ENCODE measurements at places on chromosomes 6 and 20.

- DNase-seq, result no peak
- no peak overlapping the region for H3K27ac ChIP-seq
- H3K4me3 ChIP-seq, result no peak overlapping the region
- H3K36me3 ChIP-seq, result no peaks in the 10 kb centered on the region
- H3K27me3 ChIP-seq, result no peaks in the 10 kb centered on the region
Observed at GRCh38 chr6:21034345-21034744, 500.1 kb downstream of the CDKAL1 start.

- no peaks in the 10 kb centered on the region for H3K36me3 ChIP-seq
- DNase-seq, result no peak
- H3K27ac ChIP-seq, result no peak overlapping the region
- H3K4me1 ChIP-seq, result peaks cover 3% of the 10 kb centered on the region
- no peak overlapping the region for H3K4me3 ChIP-seq
- no peaks in the 10 kb centered on the region for H3K27me3 ChIP-seq
Observed at GRCh38 chr20:4809707-4810106, 88.0 kb downstream of the PRND start.

- no peaks in the 10 kb centered on the region for H3K27me3 ChIP-seq
- DNase-seq, result no peak
- no peak overlapping the region for H3K4me3 ChIP-seq
- H3K36me3 ChIP-seq, result no peaks in the 10 kb centered on the region
- H3K27ac ChIP-seq, result no peak overlapping the region
Observed at GRCh38 chr20:39538317-39538716, 576.2 kb downstream of the DHX35 start.

DNA sequence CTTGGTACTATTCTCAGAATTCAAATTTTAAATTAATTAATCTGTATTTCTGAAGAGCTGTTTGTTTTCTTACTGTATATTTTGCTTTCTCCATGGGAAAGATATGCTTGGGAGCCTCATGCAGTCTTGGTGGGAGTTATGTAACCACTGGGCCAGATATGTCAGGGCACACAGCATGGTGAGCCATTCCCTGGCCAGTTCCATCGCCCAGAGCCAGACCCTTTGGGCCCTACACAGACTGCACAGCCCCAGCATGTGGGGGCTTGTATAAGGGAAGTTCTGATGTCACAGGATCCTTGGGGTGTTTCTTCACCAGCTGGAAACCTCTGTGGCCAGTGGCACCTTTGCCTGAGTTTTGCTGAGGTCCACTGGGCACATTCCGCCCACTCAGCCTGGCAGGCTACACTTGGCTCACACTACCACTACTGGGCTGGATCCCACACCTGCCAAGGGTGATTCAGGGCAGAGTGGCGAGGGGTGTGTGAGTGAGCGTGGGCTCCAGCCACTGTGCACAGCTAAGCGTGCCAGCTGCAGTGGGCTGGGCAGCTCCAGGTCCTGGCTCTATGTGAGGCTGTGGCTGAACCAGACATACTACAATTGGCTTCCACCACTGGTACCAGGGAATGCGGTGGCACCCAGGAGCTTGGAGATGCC is 293.5 kb downstream of the ARHGAP18 start:
- H3K4me3 ChIP-seq, result no peak overlapping the region
- no peaks in the 10 kb centered on the region for H3K4me1 ChIP-seq
- H3K27ac ChIP-seq, result no peak overlapping the region
- H3K36me3 ChIP-seq, result no peaks in the 10 kb centered on the region
- DNase-seq, result no peak

DNA sequence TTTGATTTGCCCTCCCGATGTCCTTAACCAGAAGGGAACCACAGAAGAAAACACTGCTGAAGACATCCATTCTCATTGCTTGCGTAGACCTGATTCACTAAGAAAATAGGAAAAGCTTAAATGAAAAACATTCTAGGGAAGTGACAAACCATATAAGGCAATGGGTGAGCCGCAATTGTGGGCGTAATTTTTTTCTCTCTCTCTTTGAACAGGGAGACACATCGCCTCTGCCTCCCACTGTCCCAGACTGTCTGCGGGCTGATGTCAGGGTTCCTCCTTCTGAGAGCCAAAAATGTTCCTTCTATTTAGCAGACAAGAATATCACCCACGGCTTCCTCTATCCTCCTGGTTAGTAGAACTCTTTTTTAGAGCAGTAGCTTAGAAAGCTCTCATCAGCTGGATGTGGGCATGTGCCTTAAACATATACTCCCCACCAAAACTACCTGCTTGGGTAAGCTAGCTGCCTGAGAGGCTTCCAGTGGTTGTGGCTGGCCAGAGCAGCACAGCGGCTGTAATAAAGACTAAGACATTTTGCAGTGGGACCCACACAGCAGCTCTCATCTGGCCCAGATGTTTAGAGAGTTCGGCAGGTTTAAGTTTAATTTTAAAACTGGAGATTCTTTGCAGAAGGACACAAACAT is 22.7 kb upstream of the CTAGE9 start:
- no peak overlapping the region for H3K27ac ChIP-seq
- no peaks in the 10 kb centered on the region for H3K36me3 ChIP-seq
- H3K4me1 ChIP-seq, result no peaks in the 10 kb centered on the region
- no peak overlapping the region for H3K4me3 ChIP-seq
- no peak for DNase-seq

- H3K27ac ChIP-seq, result no peak overlapping the region
- H3K36me3 ChIP-seq, result no peaks in the 10 kb centered on the region
- H3K4me1 ChIP-seq, result peaks cover 3% of the 10 kb centered on the region
- H3K27me3 ChIP-seq, result no peaks in the 10 kb centered on the region
- DNase-seq, result no peak
Observed at GRCh38 chr6:4426968-4427367, 291.6 kb upstream of the ECI2 start.

DNA sequence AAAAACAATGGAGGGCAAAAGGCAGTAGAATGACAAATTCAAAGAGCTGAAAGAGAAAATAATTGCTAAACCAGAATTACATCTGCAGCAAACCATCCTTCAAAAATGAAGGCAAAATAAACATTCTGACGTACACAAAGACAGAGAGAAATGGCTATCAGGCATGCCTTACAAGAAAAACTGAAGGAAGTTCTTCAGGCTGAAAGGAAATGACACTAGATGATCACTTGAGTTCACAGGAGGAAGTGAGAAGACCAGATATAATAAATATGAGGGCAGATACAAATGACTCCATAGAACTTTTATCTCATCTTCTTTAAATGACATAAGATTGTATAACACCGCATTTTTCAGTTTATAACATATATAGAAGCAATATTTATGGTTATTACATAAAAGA is 30.0 kb downstream of the DZANK1 start:
- H3K36me3 ChIP-seq, result no peaks in the 10 kb centered on the region
- no peak overlapping the region for H3K4me3 ChIP-seq
- DNase-seq, result no peak
- H3K4me1 ChIP-seq, result no peaks in the 10 kb centered on the region
- H3K27me3 ChIP-seq, result no peaks in the 10 kb centered on the region

- no peak overlapping the region for H3K27ac ChIP-seq
- H3K36me3 ChIP-seq, result no peaks in the 10 kb centered on the region
- H3K27me3 ChIP-seq, result no peaks in the 10 kb centered on the region
- DNase-seq, result no peak
- no peak overlapping the region for H3K4me3 ChIP-seq
- no peaks in the 10 kb centered on the region for H3K4me1 ChIP-seq
Observed at GRCh38 chr6:4607793-4608192, 168.4 kb upstream of the CDYL start.

DNA sequence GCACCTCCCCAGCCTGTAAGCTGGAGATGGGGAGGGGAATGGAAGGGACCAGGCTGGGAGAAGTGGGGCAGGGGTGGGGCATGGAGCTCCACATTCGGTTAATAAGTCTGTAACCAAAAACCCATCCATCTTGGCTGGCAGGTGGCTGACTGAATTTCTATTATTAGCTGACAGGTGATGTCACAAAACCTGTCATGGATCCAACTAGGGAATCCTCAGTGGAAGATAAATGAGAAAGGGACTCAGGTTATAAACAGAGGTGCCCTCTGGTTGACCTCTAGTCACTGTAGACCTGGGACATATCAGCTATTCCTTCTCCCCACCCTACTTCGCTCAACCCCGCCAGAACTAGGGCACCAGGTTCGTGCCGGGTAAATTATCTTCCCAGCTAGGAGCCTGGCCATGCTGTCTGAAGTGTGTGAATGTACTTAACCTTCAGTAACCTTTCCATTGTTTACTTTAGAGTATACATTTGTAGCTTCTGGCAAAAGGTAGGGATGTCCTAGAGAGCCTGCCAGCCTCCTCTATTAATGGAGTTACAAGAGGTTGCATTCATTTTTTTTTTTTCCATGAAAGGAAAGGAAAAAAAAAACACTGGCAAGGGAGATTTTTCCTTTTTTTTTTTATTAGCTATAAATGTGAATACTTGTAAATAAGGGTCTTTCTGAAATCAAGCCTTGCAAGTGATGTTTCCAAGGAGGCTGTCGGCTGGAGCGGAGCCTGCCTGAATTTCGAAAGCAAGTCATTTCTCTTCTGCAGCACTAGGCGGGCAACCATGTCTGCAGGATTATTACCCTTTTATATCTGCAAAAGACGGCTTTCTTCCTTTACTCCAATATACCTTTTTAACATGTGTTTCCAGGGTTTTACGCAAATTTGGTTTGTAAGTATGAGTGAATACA is 135.9 kb downstream of the TMEM242 start:
- no peak overlapping the region for H3K4me3 ChIP-seq
- H3K4me1 ChIP-seq, result no peaks in the 10 kb centered on the region
- H3K36me3 ChIP-seq, result peaks cover 16% of the 10 kb centered on the region
- DNase-seq, result no peak
- H3K27ac ChIP-seq, result no peak overlapping the region

DNA sequence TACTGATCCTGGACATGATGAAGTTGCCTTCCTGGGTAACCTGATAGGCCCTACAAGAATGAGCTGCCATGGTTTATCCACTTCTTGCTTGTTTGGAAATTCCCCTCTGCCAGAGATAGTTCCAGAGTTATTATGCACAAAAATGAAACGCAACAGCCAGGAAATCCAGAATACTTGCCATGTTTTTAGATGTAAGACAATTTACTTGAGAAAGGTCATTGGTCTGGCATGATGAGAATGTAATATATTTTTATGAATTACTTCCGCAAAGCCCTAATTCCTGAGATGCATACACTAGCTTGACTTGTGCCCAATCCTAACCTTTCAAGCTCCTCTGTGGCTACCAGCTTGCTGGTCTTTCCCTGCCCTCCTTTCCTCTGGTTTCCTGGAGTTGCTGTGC is 27.9 kb upstream of the NT5E start:
- H3K4me3 ChIP-seq, result no peak overlapping the region
- no peak for DNase-seq
- no peak overlapping the region for H3K27ac ChIP-seq

DNA sequence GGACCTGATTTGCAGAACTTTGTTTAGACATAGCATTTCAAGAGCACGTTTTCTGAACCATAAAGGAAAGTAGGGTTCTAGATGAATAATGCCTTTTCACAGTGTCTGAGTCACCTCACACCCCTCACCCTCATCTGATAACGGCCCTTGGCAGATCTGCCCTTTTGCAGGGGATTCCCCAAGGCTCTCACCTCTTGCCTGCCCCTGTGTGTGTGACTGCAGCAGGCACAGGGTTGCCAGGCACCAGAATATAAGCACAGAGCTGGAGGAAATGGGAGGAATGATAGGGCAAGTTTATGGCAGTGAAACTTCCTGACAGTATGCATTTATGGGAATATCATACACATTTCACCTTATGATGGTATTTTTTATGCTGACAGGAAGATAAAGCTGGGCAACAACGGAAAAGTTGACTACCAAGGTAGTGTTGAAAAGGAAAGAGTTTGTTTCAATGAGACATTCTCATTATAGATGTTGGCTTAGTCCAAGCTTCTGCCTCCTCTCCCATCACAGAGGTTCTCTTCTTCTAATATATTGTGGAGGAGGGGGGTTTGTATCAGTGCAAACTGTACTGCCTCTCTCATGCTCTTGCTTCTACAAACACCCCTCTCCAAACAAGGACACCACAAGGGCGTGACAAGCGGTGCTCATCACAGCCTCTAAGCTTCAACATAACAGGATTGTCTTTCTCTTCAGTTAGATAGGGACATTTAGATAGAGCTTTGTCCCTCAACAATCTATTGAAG is 101.5 kb upstream of the BACH2 start:
- H3K27ac ChIP-seq, result no peak overlapping the region
- no peak for DNase-seq
- no peaks in the 10 kb centered on the region for H3K36me3 ChIP-seq
- H3K4me1 ChIP-seq, result no peaks in the 10 kb centered on the region
- no peaks in the 10 kb centered on the region for H3K27me3 ChIP-seq

- no peak overlapping the region for H3K27ac ChIP-seq
- no peaks in the 10 kb centered on the region for H3K27me3 ChIP-seq
- H3K36me3 ChIP-seq, result peaks cover 68% of the 10 kb centered on the region
- H3K4me3 ChIP-seq, result no peak overlapping the region
- no peak for DNase-seq
Observed at GRCh38 chr6:15508441-15508871, 154.4 kb downstream of the DTNBP1 start.

DNA sequence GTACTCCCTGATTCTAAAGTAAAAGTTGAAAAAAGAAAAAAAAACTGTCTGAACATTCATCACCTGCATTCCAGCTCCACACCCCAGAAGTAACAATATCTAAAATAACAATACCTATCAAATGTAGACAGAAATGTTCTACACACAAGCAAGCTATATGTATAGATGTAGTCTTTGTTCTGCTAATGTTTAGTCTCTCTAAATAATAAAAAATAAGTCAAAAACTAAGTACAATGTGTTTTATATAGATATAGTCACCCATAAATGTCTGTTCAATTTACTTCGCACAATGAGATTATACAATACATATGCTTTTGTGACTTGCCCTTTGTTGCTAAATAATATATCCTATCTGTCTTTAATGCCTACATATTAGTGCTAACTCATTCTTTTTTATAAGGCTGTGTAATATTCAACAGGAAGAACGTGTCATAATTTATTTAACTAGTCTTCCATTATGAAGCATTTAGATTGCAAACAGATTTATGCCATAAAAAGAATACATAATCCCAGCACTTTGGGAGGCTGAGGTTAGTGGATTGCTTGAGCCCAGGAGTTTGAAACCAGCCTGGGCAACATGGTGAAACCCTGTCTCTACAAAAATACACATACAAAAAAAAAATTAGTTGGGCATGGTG is 216.2 kb upstream of the ZNF217 start:
- no peaks in the 10 kb centered on the region for H3K27me3 ChIP-seq
- no peaks in the 10 kb centered on the region for H3K36me3 ChIP-seq
- no peak for DNase-seq

DNA sequence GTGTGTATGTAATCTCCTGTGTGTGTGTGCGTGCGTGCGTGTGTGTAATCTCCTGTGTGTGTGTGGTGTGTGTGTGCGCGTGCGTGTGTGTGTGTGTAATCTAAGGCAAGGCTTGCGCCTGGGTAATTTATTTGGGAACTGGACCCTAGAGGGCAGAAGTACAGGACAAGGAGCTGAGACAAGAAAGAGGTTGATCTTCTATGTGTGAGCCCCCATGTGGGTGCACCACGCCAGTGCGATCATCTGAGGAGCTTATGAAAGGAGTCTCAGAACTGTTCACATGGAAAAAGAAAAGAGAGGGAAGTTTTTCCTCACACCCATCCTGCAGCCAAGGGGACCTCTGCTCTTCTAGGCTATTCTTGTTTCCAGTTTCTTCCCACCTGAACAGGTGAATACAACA is 220.1 kb upstream of the GGTLC1 start:
- peak; percentile 18 for DNase-seq
- no peak overlapping the region for H3K4me3 ChIP-seq

Data from iPS DF 6.9 (cell line).